ENCODE measurements at places on chromosomes 11 and 22.
A peak's percentile ranks its signal among the peaks of the same experiment; 100 is the strongest.

- DNase-seq, result no peak
Measured at GRCh38 chr11:6655020-6655789, 404 bp downstream of the DCHS1 start.

DNA sequence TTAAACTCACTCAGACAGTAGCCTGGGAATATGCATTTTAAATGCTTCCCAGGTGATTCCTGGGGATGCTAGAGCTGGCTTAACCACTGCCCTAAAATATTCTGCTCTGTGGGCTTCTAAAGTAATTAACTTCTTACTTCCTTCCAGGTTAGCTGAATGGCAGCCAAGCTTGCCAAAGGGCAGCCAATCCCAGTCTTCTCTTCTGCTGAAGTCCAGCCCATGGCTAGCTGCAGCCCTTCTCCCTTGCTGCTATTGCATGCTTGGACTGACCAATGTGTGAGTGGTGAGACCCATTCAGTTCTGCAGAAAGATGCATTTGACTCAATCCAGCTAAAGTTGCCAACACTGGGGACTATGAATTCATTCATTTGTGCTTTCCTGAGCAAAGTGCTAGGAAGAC lies 411.9 kb downstream of the SOX6 start:
- no peak for DNase-seq

- peak; percentile 46 for DNase-seq
Measured at GRCh38 chr11:88174709-88175568, at the start of gene RAB38. TSS of gene RAB38 (minus strand) at chr11:88175443. CDS start at chr11:88175384, 59 bp downstream.

DNA sequence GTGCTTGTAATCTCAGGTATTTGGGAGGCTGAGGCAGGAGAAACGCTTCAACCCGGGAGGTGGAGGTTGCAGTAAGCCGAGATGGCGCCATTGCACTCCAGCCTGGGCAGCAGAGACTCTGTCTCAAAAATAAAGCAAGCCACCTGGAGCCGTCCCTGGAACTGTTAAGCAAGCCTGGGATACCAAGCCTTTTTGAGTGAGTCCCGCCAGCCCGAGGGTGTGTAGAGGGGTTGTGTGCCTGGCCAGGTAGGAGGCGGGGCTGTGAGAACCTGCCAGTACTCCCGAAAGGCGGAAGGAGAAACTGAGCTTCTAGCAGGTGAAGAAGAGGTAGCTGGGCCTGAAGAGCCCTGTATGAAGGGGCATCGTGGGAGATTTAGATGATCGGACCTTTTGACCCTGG lies 52.4 kb downstream of the TRIOBP start:
- no peak for DNase-seq

GRCh38 chr22:48310740-48311139 lies 1516.9 kb downstream of the BRD1 start:
- DNase-seq, result no peak

DNA sequence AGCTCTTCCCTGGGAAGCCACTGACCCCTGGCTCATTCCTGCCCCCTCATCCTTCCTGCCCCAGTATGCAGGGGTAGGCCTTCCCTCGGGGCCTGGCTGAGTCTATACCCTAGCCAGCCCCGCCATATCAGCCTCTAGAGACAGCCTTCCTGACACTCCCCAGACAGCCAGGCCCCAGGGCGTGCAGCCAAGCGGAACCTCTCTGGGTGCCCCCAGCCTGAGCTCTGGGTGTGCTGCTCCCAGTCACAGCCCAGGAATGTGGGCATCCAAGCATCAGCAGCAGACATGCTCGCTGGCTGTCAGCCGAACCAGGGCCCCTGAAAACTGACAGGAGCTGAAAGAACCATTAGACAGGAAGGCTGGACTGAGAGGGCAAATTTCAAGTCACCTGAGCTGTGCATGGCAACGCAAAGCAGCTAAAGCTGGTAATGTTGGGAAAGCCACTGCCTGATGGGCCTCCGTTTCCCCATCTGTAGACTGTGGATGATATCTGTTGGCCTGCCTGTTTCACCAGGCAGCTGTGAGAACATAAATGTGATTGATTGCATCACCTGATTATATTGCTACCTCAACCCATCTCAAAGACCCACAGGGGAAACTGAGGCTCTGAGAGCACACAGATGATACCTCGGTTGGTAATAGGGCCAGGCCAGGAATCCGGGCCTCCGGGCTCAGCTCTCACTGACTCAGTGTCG lies 93.2 kb downstream of the LRRC32 start:
- no peak for DNase-seq

DNA sequence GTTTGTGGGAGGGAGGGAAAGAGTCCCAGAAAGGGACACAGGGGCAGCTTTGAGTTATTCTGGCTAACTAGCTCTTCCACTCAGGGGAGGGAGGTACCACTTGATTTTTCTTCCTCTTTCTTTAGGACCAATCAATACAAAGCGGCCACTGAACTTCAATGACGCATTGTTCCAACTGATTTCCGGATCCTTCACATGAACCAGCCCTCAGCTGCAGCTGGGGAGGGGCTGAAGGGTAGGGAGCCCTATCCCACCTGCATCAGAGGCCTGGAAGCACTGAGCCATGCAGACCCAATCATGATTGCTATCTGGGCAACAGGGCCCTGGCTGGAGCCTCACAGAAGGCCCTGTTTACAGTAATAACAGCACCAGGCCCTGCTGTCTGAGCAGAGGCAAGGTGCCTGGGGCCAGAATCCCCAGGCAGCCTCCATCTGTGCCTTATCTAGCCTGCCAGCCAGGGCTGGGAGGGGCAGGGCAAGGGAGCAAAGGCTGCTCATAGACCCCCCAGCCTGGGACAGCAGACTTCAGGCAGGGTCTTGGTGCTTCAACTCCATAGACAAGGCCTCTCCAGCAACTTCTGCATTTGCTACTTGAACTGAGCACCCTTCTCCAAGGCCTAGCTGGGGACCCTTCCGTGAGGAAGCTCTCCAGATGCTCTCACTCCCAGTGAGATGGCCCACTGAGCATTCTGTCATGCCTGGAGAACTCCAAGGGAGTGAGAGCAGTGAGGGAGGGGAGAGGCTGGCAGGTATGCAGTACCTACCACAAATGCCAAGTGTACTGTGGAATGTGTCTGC lies 22.5 kb downstream of the CLPB start:
- DNase-seq, result no peak

DNA sequence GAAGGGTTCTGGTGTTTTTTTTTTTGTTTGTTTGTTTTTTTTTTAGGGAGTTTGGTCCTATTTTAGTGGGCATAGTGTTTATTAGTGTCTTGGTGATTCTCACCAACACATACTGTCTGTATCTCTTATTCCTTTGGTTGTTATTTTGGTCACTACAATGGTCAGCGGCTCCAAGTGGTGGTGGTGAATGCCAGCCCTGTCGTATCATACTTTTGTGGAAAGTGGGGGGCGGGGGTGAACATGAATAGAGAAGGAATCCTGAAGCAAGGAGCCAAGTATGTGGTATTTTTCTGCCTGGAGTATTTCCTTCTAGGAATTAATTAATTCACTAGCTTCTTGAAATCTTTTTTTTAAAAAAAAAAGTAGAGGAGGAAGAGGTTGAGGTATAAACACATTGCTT lies 79.6 kb downstream of the GRK3 start:
- no peak for DNase-seq

DNA sequence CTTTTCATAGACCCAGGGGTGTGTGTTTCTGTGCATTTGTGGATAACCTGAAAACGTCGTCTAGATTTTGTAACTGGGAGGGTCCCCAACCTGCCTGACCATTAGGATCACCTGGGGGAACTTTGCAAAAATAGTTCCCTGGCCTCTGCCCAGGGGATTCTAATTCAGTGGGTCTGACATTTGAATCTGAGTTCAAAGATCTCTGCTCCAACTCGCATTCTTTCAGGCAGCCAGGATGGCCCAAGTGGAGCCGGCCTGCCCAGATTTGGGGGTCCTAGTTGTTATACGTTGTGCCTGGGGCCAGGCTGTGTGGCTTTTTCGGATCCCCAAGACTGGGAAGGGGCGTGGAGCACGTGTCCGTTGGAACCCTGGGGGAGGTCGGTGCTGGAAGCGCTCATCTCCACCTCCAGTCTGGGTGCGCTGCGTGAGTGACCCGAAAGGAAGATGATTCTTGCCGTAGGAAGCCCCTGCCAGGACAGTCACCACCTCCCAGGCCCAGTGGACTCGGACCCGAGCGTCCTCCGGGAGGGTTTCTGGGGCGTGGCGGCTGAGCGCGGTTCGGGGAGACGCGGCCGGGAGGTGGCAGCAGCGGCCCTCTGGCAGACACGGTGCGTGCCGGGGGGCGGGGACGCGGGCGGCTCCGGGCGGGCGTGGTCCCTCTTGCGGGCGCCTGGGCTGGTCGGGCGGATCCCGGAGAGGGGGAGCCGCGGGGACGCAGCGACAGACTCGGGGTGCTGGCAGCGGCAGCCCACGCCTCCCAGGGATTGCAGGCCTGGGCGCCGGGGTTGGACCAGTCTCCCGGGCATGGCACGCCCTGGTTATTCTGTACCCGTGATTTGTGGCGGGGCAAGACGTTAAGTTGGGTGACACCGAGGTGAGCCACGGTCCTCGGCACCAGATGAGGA lies 29.2 kb upstream of the PLET1 start:
- DNase-seq, result peak; percentile 89

- DNase-seq, result no peak
Measured at GRCh38 chr11:19513253-19513652, 199.4 kb upstream of the NAV2 start.

DNA sequence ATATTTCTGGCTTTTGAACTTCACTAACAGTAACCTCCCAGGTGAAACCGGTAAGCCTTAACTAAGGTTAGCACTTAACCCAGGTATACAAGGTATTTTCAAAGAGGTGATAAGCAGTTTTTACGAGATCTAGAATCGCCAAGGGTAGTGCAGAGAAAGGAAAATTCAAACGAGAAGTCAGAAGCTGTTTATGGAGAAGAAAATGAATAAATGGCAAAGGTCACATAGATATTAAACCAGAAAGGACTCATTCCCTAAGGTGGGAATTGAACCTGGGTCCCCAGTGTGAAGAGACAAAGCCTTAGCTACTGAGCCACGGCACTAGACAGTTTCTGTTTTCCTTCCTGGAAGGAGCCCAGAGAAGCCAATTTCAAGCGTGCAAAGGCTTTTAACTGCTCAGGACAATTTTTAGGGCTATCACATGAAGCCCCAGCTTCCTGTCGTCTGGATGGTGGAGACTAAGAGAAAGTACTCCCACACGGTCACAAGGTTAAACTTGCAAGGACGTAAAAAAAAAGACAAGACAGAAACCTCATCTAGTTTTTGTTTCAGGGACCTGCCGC lies 5.7 kb upstream of the C1QTNF6 start:
- peak; percentile 16 for DNase-seq

GRCh38 chr11:123707606-123708205 lies 33.8 kb downstream of the ZNF202 start:
- peak; percentile 75 for DNase-seq

GRCh38 chr22:24037851-24038765 lies 27.0 kb downstream of the CABIN1 start:
- DNase-seq, result no peak

GRCh38 chr11:109865548-109866186 lies 227.5 kb upstream of the ZC3H12C start:
- DNase-seq, result no peak

DNA sequence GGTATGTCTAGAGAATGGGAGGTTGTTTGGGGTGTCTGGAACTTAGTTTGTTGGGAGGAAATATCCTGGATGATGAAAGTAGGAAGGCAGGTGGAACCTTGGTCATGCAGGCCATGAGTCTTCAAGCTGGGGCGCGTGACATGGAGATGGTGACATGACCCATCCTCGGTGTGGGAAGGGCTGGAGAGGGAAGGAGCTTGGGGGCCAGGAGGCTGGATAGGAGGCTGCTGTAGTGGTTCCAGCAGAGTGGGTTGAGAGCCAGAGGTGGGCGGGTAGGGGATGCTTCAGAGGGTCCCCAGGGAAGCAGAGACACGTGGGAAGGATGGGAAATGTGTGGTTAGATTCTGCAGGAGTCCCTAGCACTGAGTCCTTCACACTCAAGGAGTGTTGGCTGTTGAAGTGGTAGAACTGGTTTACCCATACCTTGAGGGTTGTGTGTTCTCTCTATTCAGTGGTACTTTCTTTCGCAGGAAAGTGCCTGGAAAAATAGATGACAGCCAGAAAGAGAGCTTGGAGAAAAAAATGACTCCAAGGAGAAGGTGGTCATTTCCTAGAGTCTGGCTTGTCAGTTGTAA lies 56.8 kb downstream of the LDLRAD3 start:
- no peak for DNase-seq

- no peak for DNase-seq
Measured at GRCh38 chr22:38418589-38418988, 36.4 kb downstream of the KCNJ4 start.

GRCh38 chr11:14894657-14895598 lies 2.9 kb upstream of the CYP2R1 start:
- peak; percentile 13 for DNase-seq

- no peak for DNase-seq
Measured at GRCh38 chr22:17726006-17726927, 48.0 kb downstream of the BID start.

- no peak for DNase-seq
Measured at GRCh38 chr11:87954476-87954875, 220.8 kb downstream of the RAB38 start.

DNA sequence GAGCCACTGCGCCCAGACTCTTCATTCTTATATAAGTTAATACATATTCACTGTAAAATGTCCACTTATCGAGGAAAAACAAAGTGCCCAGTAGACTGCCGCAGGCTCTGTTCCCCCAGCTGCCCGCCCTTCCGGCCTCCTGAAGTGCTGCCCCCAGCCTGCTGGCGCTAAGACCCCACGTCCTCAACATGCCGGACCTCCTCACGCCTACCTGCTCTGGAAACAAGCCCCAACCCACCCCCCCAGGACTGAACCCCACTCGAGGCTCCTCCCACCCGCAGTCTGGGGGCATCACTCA lies 1.1 kb downstream of the GATD1 start:
- no peak for DNase-seq

- peak; percentile 78 for DNase-seq
Measured at GRCh38 chr11:119352857-119353260, 6.4 kb upstream of the MFRP start.

GRCh38 chr11:17012712-17013547 lies 1.3 kb downstream of the PLEKHA7 start:
- DNase-seq, result peak; percentile 70

DNA sequence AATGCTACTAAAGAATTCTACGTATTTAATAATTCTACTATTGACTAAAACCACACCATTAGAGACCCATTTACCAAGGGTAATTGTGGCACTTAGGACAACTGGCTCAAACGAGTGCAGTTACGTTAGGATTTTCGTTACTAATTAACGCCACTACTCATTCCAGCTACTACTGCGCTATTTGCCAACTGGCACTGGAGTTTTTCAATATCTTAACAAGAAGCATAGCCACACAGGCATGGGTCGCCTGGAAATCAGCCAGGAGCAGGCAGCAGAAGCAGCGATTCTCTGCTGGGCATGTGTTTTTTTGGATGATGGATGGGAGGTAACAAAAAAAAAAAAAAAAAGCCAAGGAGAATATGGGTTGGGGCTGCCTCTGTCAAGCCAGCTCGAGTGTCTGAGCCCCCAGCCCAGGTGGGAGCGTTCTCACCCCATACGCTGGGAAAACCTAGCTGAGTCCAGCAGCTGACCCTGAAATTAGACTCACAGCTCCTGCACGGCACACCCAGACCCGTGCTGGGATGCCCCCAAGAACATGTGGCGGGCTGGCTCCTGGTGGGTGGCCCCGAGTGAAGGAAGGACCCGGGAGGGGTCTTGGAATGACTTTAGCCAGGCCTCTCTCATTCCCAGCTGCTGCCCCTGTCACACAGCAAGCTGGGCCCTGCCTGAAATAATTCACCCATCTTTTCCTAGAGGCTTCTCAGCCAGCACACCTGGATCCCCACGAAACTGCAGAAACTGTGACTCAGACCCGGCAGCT lies 214.0 kb downstream of the BRD1 start:
- DNase-seq, result no peak
